ENCODE measurements at places on chromosomes 6 and 20.

DNA sequence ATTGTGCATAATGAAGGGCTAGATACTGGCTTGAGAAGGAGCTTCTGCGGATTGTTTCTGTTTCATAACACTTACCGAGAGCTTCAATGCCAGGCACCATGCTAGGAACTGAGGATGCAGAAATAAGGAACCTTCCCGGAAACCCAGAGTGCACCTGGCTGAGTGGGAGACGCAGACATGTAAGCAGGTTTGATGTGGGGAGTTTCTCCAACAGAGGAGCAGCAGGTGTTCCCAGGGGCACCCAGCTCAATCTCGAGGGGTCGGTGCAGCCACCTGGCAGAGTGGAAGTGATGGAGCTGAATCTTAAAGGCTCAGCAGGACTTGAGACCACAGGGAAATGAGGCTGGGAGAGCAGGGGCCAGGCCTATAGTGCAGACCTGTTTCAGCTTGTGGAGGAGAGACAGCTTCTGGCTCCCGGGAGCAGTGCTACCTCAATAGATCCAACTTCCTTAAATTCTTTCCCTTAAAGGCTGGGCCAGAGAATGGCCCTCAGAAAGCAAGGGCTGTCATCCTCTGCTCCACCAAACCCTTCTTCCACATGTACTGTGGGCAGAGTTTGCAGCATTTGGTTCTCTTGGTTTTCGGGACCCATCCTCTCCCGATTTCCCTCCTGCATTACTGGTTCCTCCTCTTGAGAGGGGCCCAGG is 27.8 kb upstream of the SRC start:
- no peak overlapping the region for H3K4me3 ChIP-seq
- H3K27ac ChIP-seq, result peak overlapping the region; percentile 16
- no peaks in the 10 kb centered on the region for H3K27me3 ChIP-seq
- H3K4me1 ChIP-seq, result peaks cover 19% of the 10 kb centered on the region
- no peaks in the 10 kb centered on the region for H3K36me3 ChIP-seq
- DNase-seq, result no peak

GRCh38 chr6:154596009-154596408 is 85.5 kb upstream of the CNKSR3 start:
- no peaks in the 10 kb centered on the region for H3K36me3 ChIP-seq
- H3K4me1 ChIP-seq, result no peaks in the 10 kb centered on the region
- no peak overlapping the region for H3K4me3 ChIP-seq
- DNase-seq, result no peak
- H3K27me3 ChIP-seq, result no peaks in the 10 kb centered on the region
- peak overlapping the region; percentile 94 for H3K27ac ChIP-seq

- H3K27ac ChIP-seq, result no peak overlapping the region
- no peaks in the 10 kb centered on the region for H3K4me1 ChIP-seq
- H3K27me3 ChIP-seq, result no peaks in the 10 kb centered on the region
- DNase-seq, result no peak
- H3K4me3 ChIP-seq, result no peak overlapping the region
Measured at GRCh38 chr6:126153661-126154060, 167.3 kb downstream of the TRMT11 start.

DNA sequence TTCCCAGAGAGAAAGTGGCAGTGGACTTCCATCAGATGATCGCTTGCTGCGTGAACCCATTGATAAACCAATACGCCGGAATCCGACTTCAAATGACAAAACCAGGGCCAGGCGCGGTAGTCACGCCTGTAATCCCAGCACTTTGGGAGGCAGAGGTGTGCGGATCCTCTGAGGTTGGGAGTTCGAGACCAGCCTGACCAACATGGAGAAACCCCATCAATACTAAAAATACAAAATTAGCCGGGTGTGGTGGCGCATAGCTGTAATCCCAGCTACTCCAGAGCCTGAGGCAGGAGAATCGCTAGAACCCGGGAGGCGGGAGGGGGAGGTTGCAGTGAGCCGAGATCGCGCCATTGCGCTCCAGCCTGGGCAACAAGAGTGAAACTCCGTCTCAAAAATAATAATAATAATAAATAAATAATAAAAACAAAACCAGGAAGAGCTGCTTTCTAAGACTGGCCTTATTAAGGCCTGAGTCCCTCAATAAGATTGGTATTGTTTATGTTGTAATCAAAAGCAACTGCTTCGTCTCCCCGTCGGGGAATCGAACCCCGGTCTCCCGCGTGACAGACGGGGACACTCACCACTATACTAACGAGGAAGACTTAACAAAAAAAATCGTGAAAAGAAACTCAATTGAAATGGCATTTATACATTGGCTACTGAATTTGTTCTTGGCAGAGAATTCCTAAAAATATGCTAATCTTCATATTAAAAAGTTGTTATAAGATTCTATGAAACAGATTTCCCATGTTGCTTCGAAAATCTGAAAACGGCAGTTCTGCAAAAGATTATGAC is 110.2 kb upstream of the ZNF184 start:
- no peaks in the 10 kb centered on the region for H3K4me1 ChIP-seq
- H3K27ac ChIP-seq, result no peak overlapping the region
- DNase-seq, result no peak
- no peak overlapping the region for H3K4me3 ChIP-seq
- no peaks in the 10 kb centered on the region for H3K27me3 ChIP-seq

DNA sequence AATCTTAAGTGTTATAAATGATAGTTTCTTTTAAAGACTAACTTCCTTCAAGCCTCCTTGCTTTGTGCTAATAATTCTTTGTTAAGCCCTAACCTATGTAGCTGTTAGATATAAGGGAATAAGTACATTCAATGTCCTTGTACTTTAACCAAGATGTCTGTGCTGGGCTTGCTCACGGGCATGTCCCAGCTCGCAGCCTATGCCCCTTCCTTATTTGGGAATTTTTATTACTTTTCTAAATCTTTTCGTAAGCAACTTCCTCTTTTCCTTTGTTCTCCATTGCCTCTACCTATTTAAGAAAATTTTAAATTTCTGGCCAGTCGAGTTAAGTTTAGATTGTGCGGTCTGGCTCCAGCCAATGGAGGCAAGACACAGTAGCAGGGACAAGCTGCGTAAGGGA is 26.0 kb upstream of the CDK19 start:
- H3K36me3 ChIP-seq, result no peaks in the 10 kb centered on the region
- no peaks in the 10 kb centered on the region for H3K4me1 ChIP-seq
- no peak overlapping the region for H3K27ac ChIP-seq
- no peak for DNase-seq
- no peak overlapping the region for H3K4me3 ChIP-seq

DNA sequence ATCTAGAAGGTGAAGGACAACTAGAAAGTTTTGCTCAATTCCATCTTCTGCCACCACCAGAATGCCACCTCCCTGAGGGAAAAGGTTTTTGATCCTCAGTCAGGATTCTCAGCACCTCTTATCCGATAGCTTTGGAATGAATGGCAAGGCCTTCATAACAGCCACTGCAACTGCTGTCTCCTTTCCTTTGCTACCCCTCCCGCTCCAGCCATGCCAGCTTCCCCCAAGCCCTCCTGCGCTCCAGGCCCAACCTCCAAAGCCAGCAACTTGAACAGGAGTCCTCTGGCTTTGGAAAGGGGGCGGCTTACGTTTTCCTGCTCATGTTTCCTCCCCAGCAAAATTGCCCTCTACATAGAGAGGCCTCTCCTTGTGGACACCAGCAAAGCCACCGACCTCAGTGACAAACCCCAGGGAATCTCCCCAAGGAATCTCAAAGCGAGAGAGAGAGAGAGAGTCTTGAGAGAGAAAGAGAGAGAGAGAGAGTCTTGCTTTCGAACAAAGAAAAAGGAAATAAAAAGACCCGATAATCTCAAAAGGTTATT is 420 bp upstream of the BTN2A1 start:
- H3K27me3 ChIP-seq, result no peaks in the 10 kb centered on the region
- peak overlapping the region; percentile 91 for H3K4me3 ChIP-seq
- peak overlapping the region; percentile 90 for H3K27ac ChIP-seq
- peaks cover 12% of the 10 kb centered on the region for H3K4me1 ChIP-seq
- no peaks in the 10 kb centered on the region for H3K36me3 ChIP-seq

- H3K36me3 ChIP-seq, result no peaks in the 10 kb centered on the region
- no peak overlapping the region for H3K27ac ChIP-seq
- no peak for DNase-seq
- H3K4me1 ChIP-seq, result no peaks in the 10 kb centered on the region
Measured at GRCh38 chr6:41047745-41048732, 5.0 kb upstream of the APOBEC2 start.

- H3K36me3 ChIP-seq, result no peaks in the 10 kb centered on the region
- no peaks in the 10 kb centered on the region for H3K27me3 ChIP-seq
- H3K4me3 ChIP-seq, result no peak overlapping the region
- no peak overlapping the region for H3K27ac ChIP-seq
- no peaks in the 10 kb centered on the region for H3K4me1 ChIP-seq
Measured at GRCh38 chr6:158772851-158773371, 46.3 kb downstream of the EZR start.

GRCh38 chr6:129263176-129263575 is 380.2 kb downstream of the LAMA2 start:
- no peak overlapping the region for H3K27ac ChIP-seq
- H3K36me3 ChIP-seq, result no peaks in the 10 kb centered on the region
- no peaks in the 10 kb centered on the region for H3K27me3 ChIP-seq
- H3K4me1 ChIP-seq, result no peaks in the 10 kb centered on the region

DNA sequence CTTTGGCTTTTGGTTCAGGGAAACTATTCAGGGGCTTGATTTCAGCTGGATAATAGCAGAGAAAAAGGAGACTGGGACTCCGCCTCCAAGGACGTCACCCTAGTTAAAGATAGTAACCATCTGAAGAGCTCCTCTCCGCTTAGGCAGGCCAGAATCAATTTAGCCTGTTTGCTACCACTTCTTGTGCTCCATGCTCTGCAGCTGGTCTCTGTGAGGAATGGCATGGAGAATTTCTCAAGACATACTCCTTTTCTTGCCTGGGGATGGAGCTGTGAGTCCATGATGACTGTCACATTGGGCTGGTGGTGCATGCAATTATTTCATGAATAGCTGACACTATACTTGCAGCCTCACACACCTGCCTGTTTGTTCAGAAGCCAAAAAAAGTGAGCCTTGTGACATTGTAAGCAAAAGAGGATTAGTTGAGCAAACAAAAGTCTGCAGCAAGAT is 61.4 kb downstream of the TXLNB start:
- no peak overlapping the region for H3K4me3 ChIP-seq
- no peak overlapping the region for H3K27ac ChIP-seq
- DNase-seq, result no peak
- H3K27me3 ChIP-seq, result no peaks in the 10 kb centered on the region
- no peaks in the 10 kb centered on the region for H3K4me1 ChIP-seq

GRCh38 chr6:25180630-25181349 is 98.4 kb upstream of the CARMIL1 start:
- no peaks in the 10 kb centered on the region for H3K4me1 ChIP-seq
- H3K27me3 ChIP-seq, result no peaks in the 10 kb centered on the region
- H3K4me3 ChIP-seq, result no peak overlapping the region
- no peaks in the 10 kb centered on the region for H3K36me3 ChIP-seq
- H3K27ac ChIP-seq, result peak overlapping the region; percentile 96

DNA sequence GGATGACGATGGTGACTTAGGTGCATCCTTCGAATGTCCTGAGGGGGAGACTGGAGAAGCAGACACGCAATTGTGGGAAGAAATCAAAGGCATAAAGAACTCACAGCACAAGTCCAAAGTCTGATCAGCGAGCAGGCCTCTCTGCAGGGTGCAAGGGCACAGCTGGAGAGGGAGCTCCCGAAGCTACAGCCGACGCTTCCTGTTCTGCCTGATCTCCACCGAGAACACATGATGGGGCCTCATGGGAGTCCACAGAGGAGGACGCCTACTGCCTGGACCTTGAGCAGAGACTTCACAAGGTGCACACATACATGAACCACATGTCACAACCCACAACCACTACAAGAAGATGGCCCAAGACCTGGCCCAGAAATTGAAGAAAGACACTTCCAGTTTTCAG is 51.4 kb downstream of the RIN2 start:
- H3K36me3 ChIP-seq, result no peaks in the 10 kb centered on the region
- H3K4me1 ChIP-seq, result no peaks in the 10 kb centered on the region
- no peak overlapping the region for H3K4me3 ChIP-seq
- H3K27ac ChIP-seq, result no peak overlapping the region
- DNase-seq, result no peak

- H3K27me3 ChIP-seq, result no peaks in the 10 kb centered on the region
- no peaks in the 10 kb centered on the region for H3K4me1 ChIP-seq
- H3K27ac ChIP-seq, result no peak overlapping the region
- DNase-seq, result no peak
- no peaks in the 10 kb centered on the region for H3K36me3 ChIP-seq
Measured at GRCh38 chr6:30542404-30542725, 13.9 kb downstream of the GNL1 start.

Measured in uterus (tissue), 4 donors.